ENCODE measurements at places on chromosomes 1 and 21.

GRCh38 chr1:194813096-194813495, 1626.7 kb upstream of the B3GALT2 start:
- DNase-seq: no peak

DNA sequence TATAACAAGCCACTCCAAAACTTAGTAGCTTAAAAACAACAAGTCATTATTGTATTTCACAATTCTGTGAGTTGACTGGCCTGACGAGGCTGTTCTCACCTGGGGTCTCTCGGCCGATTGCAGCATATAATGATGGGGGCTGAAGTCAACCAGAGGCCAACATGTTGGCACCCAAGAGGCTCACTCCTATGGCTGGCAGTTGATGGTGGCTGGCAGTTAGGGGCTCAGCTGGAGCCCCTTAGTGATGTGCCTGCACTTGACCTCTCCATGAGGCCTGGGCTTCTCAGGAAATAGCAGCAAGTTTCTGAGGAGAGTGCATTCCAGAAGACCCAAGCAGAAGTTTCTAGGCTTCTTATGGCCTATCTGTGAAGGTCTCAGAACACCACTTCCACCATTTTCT, 459.4 kb downstream of the NPHP4 start:
- no peak for DNase-seq

DNA sequence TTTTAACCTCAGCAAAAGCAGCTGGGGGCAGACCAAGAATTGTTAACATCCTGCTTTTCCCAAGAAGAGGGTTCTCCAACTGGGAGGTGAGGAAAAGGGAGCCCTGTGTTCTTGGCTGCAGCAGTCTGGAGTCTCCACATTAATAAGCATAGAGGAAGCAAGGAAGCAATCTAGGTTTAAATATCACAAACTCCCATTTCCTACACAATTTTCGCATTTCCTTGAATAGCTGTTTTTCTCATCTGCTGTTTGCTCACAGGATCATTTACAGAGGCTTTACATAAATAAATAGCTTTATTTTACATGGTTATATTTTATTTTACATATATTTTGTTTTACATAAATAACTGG, 124.0 kb downstream of the TRIM33 start:
- DNase-seq: no peak

- DNase-seq: no peak
Measured at GRCh38 chr1:75198761-75199160, 64.6 kb downstream of the LHX8 start.

GRCh38 chr1:23051290-23051909, 32.1 kb downstream of the KDM1A start:
- DNase-seq: no peak

- no peak for DNase-seq
Measured at GRCh38 chr1:10738061-10739058, 58.1 kb downstream of the CASZ1 start.

DNA sequence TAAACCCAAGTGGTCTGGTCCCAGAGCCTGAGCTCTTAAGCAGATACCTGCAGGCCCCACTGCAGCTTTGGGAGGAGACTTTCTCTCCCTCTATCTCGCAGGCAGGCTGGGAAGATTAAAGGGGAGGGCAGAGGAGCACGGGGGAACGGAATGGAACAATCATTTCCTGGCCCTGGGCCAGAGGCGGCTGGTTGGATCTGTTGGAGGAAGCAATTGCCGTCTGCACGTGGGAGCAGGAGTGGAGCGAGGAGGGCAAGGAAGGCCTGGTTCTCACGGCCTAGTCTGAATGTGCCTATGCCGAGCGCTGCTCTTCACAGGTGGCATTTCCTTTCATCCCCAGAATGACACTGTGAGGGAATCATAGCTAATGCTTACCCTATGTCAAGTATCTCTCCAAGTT, 23.7 kb downstream of the NKAIN1 start:
- DNase-seq: no peak

GRCh38 chr1:68151690-68152089, 80.6 kb downstream of the WLS start:
- no peak for DNase-seq

DNA sequence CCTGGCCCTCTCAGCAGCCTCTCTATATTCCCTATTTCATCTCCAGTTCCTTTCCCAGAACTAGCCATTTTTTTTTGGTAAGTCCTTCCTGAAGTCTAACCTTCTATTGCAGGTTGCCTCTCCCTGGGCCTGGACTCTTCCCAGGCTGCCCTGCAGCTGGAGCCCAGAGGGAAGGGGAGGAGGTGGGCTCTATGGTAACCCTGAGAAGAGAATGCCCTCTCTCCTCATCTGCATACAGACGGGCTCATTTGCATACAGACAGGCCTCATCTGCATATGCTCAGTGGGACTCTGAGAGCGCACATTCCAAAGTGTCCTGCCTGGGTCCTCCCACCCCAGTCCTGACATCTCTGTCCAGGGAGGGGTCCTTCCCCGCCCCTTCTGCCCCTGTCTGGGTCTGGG, 32.7 kb downstream of the RHBG start:
- DNase-seq: no peak

GRCh38 chr1:24318615-24319311, 394 bp upstream of the GRHL3 start:
- no peak for DNase-seq

GRCh38 chr1:171841050-171841910, at the start of gene DNM3:
Gene DNM3, plus strand, starts transcription at chr1:171841498. Its CDS starts 159 bp downstream, at chr1:171841657.
- DNase-seq: peak; percentile 68

- DNase-seq: no peak
Measured at GRCh38 chr1:247291161-247291560, 35.3 kb downstream of the VN1R5 start.

- DNase-seq: no peak
Measured at GRCh38 chr1:173318788-173319187, 111.7 kb upstream of the TNFSF4 start.

DNA sequence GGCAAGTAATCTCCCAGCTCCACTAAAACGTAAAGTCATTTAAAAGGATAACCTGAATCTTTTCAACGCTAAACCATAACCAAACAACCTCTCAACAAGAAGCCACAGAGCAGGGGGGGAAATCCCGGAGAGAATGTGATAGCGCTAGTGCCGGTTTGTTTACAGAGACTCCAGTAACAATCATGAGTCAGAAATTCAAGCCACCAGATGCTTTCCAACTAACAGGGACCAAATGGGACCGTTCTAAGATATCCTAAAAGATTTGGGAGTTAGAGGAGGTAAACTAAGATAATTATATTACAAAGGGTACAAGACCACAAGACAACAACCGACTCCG, 825 bp downstream of the DCAF8 start:
- DNase-seq: peak; percentile 48

- DNase-seq: no peak
Measured at GRCh38 chr1:229217716-229218115, 53.2 kb upstream of the RAB4A start.

DNA sequence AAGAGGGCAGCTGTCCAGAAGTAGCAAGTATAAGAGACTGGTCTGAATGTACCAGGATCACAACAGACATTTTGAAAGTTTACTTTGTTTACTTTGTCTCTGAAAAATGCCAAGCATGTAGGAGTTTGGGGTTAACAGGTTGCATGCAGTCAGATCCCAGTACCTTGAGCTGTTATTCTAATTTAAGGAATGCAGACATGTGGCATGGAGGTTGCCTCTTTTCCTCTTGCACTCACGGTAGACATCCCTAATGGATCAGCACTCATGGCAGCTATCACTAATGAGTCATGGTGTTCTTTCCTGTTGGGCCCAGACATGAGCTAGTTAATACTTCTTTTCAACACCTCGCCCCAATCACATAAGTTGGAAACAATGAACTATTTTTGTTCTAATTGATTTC, 67.3 kb downstream of the GADD45A start:
- no peak for DNase-seq

- no peak for DNase-seq
Measured at GRCh38 chr1:216830424-216831210, 107.4 kb upstream of the ESRRG start.

DNA sequence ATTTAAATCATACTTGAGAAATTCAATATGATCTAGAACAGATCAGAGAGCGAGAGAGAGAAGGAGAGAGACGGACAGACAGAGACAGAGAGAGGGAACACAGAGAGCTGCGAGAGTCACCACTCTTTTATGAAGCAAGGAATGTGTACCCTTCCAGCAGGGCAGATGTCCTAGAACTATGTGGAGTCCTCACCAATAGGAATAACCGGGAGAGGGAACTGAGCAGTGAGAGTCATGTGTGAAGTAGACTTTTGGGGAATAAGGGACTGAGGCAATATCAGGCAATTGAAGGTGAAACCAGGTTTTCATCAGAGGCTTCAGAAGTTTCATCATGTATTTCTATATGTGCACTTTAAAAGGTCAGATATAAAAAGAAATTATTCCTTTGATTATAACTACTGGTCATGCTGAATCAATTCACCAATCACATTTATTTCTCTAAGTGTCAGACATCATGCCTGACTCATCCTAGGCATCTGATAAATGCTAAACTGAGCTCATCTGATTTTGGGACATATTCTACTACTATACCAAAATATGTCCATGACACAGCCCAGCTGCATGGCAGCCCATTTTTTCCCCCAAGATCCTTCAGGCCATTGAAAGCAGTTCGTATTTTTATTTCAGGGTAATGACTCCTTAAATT, 22.4 kb downstream of the VTCN1 start:
- no peak for DNase-seq
